ENCODE measurements at places on chromosomes 1 and 21. TPM values are rescaled to one million over a fixed set of nuclear protein-coding genes. Genes with fewer than 3 reads are reported as not detected.

The KISS1 gene
- 0.39 TPM for polyA plus RNA-seq

The LHX4 gene
- polyA plus RNA-seq, result 1.4 TPM

The MEX3A gene
- polyA plus RNA-seq, result 21.8 TPM

The FAM110D gene
- 0.76 TPM for polyA plus RNA-seq

DNA sequence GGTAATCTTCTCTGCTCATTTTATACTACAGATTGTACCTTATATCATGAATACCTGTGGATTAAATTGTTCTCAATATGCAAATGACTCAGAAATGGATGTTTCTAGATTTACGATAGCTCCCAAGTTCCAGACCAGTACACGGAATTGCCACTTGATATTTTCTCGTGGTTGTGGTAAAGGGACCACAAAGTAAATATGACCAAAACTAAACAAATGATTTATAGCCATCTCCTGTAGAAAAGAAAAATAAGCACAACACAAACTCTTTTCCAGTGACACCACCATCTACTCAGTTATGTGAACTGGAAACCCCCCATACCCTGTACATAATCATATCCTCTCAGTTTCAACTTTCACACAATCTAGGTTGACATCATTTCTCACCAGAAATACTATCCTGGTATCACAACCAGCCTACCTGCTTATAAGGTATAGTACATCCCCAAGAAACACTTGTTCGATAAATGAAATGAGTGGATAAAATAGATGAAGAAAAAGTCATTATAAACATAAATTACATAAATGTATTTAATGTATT is 172.3 kb downstream of the ADGRL4 start:
- DNase-seq, result no peak

GRCh38 chr1:26410706-26411623 is at the start of gene LIN28A:
Gene LIN28A, plus strand, starts transcription at chr1:26410817. Its CDS starts 75 bp downstream, at chr1:26410892.
- no peak for DNase-seq

DNA sequence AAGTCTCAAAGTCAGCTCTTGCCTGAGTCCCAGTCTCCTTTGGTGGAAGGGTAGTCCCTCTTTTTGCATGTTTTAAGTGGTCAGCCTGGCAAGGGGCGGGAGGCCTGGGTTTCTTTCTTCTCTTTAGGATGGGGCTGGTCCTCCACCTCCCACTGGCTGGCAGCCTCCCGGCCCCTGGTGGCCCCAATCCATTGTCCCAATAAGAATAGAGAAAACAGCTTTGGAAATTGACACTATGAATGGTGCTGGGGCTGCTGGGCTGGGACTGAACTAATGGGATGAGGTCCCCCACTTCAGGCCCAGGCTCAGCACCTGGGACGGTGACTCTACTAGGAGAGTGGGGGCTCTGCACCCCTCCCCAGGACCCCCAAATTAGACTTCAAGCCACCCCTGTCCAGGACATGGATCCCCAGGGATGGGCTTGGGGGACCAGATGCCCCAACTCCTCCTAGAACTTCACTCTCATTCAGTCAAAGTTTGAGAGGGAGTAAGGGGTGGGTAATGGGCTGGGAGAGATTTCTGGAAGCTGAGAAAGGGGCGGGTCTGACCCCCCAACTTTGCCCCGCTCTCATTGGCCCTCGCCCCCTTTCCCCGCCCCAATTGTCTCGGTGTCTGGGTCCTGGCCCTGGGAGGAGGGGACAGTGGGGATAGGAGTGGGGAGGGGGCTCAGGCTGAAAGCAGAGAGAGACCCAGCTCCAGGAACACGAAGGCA is 18.2 kb downstream of the SLC27A3 start:
- DNase-seq, result no peak

DNA sequence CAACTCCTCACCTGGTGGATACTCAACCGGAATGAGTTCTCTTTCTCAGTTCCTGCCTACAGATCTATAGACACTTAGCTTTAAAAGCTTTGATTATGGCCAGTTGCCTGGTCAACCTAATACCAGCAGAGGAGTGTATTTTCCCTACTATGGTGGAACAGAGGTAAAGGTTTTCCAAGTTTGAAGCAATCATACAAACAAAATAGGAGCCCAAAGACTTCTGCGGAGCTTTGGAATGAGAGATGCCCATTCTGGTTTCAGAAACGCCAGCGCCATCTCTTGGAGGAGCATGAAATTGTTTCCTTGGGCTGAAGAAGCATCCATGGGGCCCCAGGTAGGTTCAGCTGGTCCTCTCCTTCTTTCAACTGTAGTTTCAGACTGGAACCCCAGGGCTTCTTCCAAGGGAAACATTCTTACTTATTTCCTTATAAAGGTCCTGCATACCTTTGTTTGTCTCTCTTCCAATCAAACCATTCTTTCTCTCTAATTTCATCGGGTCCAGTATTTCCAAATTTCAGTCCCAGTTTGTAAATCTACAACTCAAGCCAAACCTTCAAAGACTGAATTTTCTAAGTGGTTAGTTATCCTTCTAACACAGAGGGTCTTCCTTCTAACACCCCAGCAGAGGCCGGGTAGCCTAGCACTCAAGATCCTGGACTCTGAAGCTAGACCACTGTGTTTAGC is 95.9 kb downstream of the KCNJ15 start:
- peak; percentile 16 for DNase-seq
